ENCODE measurements at places on chromosomes 4 and X. TPM values are rescaled to one million over a fixed set of nuclear protein-coding genes. Genes with fewer than 3 reads are reported as not detected.

The MAGED4 gene
- total RNA-seq: 27.2 TPM

The VEGFD gene
- 42.3 TPM for total RNA-seq

The PRKG2 gene
- 5.7 TPM for total RNA-seq

- no peak overlapping the region for H3K27ac ChIP-seq
- no peaks in the 10 kb centered on the region for H3K36me3 ChIP-seq
- H3K4me3 ChIP-seq: no peak overlapping the region
- H3K27me3 ChIP-seq: no peaks in the 10 kb centered on the region
Measured at GRCh38 chr4:8275548-8275910, 6.0 kb downstream of the HTRA3 start.

DNA sequence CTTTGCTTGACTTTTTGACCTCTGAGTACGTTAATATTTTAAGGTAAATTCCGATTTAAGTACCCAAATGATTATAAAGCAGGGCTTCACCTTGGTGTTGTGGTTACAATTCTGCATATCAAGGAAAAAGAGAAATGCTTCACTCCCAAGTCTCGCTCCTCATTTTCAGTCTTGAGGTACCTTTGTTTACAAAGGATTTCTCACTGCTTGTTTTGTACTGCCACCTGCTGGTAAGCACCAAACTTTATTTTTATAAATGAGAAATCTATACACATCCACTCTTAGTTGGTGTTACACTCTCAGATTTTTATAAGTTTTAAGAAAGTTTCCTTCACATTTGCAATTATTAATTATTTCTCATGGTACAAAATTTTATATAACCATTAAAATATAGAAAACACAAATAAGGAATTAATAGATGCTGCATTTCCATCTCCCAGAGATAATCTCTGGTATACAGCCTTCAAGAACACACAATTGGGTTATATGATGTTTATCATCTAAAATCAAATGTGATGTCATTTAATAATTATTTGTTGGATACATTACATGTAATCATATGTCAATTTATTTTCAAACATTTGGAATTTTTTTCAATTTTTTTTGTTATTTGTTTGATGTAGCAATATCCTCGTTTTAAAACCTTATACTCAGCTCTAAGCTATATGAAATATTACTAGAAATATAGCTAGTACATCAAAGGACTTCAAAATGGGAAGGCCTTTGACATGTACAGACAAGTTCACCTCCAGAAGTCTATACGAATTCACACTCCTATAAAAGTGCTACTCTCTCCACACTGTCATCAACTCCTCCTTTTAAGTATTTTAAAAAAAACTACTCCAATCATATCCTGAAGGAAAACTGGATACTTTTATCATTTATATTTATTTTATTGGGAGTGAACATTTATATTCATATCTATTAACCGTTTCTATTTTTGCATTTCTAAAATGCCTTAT is 179.9 kb downstream of the KCNIP4 start:
- no peaks in the 10 kb centered on the region for H3K4me1 ChIP-seq
- no peak overlapping the region for H3K4me3 ChIP-seq
- H3K36me3 ChIP-seq: no peaks in the 10 kb centered on the region

DNA sequence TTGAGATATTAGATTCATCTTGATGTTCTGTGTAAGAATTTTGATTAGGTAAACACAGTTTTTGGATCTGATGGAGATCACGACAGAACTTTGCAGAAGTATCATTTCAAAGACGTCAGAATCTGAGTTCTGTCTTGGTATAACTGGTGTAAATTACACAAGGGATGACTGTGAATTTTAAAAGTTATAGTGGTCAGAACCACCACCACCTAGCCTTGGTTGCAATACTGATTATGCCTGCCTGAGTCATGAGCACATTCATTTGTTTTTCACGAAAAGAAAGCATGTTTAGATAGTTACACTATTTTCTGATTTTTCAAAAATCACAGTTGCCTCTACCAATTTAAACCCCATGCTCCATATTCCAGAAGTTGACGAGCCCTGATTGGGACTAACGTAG is 54.8 kb downstream of the ZFX start:
- no peaks in the 10 kb centered on the region for H3K27me3 ChIP-seq
- no peaks in the 10 kb centered on the region for H3K4me1 ChIP-seq
- no peaks in the 10 kb centered on the region for H3K36me3 ChIP-seq
- H3K4me3 ChIP-seq: no peak overlapping the region

DNA sequence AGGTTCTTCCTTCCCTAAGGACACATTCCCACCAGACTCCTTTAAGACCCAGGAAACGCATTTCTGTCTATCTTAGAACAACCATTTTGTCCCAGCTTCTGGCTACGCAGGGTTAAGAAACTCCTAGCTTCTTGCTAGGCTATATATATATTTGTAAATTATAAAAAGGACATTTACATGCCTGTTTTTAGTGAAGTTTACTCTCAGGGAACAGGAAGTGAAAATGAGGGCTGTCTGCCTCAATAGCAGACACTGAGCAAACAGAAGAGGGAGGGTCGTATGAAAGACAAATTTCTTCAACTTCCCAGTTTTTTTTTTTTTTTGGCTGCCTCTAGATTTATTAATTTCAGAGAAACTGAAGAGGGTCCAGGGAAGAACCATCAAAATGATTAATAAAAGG is 9.3 kb upstream of the FRMPD3 start:
- no peak overlapping the region for H3K4me3 ChIP-seq
- H3K27me3 ChIP-seq: no peaks in the 10 kb centered on the region
- no peak for DNase-seq
- no peak overlapping the region for H3K27ac ChIP-seq
- H3K4me1 ChIP-seq: no peaks in the 10 kb centered on the region

GRCh38 chr4:38531141-38531727 is 132.8 kb upstream of the KLF3 start:
- H3K27ac ChIP-seq: no peak overlapping the region
- no peak for DNase-seq
- no peak overlapping the region for H3K4me3 ChIP-seq
- H3K4me1 ChIP-seq: peaks cover 12% of the 10 kb centered on the region
- H3K36me3 ChIP-seq: no peaks in the 10 kb centered on the region

DNA sequence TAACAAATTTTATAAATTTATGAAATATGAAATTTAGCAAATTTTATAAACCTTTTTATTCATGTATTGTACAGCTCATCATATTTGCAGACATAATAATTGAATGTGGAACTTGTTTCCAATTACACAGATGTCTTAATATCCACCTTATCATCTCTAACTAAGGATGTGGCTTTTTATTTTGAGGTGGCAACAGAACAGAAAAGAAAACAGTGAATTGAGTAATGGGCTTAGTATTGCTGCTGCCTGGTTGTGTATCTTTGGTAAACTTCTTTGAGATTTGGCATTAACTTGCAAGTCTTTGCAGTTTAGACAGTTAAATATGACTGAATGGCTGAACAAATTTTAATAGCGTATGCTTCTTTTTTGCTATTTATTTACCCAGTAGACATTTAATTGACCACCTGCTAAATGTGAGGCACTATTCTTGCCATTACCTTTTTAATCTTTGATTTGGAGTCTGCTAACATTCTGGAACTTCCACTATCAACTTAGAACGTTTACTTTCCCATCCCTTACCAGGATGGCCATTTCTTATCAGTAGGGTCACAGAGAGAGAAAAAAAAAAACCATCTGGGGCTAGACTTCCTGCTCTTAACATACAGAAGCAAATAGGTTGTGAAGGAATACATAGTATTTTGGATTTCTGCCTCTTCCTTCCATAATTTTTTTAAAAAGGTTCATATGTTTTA is 44.8 kb downstream of the CLCN3 start:
- no peak overlapping the region for H3K27ac ChIP-seq
- no peak overlapping the region for H3K4me3 ChIP-seq
- peaks cover 21% of the 10 kb centered on the region for H3K4me1 ChIP-seq
- H3K27me3 ChIP-seq: no peaks in the 10 kb centered on the region
- H3K36me3 ChIP-seq: no peaks in the 10 kb centered on the region

- no peak overlapping the region for H3K4me3 ChIP-seq
- peaks cover 12% of the 10 kb centered on the region for H3K4me1 ChIP-seq
- no peaks in the 10 kb centered on the region for H3K36me3 ChIP-seq
- H3K27me3 ChIP-seq: no peaks in the 10 kb centered on the region
- no peak overlapping the region for H3K27ac ChIP-seq
Measured at GRCh38 chr4:55543858-55544257, 2.9 kb downstream of the CLOCK start.
